ENCODE measurements at places on chromosomes 1 and 21.

DNA sequence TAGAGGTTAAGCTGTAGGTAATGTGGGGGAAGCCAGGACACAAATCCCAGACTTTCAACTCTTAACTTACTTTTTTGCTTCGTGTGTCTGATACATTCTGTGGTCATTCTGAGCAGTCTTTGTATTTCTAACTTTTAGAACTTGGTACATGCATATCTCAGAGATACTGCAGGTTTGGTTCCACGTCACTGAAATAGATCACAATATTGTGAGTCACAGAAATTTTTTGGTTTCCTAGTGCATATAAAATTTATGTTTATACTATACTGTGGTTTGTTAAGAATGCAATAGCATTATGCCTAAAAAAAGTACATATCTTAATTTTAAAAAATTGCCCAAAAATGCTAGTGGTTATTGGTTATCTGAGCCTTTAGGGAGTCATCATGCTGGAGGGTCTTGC is 3.2 kb downstream of the URB2 start:
- DNase-seq, result no peak

- no peak for DNase-seq
Observed at GRCh38 chr1:192489748-192490147, 85.8 kb upstream of the RGS1 start.

DNA sequence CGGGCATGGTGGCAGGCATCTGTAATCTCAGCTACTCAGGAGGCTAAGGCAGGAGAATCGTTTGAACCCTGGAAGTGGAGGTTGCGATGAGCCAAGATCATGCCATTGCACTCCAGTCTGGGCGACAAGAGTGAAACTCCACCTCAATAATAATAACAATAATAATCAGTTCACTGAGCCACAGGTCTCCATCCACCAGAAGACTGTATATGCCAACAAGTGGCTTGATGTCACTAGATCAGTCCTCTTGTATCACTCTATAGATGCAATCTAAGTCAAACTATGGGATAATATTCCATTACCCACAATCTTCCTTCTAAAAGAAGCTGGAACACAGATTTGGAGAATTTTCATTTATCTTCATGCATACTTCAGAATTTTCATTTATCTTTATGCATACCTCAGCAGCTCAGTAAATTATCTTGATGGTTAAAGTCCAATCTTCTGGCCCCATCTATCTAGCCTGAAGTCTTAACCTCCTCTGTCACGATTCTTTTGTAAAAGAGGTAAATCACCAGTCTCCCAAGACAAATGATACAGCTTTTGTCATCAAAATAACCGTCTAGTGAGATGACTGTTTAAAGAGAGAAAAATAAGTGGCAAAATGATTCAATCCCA is 61.8 kb downstream of the PUM1 start:
- no peak for DNase-seq

DNA sequence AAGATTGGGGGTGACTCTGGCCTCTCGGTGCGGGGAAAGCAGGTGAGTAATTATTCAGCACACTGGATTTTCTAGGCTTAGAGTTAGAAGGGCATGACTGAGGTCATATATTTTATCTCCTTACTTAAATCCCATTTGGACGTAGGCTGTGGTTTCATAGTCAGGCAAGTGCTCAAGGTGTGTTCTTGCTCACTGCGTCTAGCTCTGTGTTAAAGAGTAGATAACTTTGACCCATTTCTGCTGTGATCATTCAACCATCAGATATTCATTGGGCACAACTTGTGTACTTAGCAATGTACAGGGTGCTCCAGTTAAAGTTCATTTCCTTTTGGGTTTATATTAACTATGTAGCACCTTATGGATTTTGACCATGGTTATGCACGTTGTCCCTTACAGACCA is 14.6 kb downstream of the PFKFB2 start:
- DNase-seq, result no peak

GRCh38 chr1:217535601-217536377 is 95.1 kb downstream of the GPATCH2 start:
- no peak for DNase-seq

GRCh38 chr1:18419113-18419844 is 61.5 kb upstream of the KLHDC7A start:
- no peak for DNase-seq

Measured in activated T-helper 1 cell treated with anti-CD3 and anti-CD28 coated beads, Interleukin-2, amount 50 U/mL, for 16 hours (primary cell).